ENCODE measurements at places on chromosomes 3 and 15.

DNA sequence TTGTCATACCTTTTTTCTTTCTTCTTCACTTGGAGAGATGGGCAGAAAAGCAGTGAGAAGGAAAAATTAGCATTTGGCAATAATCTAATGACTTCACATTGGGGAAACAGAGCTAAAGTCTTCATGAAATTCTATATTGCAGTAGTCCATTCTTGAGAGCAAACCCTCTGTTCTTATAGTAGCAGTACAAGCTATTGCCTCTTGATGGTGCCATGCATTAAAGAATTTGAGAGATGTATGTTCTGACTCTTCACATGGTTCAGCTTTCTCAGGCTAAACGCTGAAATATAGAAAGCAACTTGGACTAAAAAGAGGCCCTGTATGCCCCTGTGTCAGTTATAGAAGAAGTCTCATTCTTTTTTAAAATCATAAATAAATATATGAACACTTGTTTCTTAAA is 36.0 kb downstream of the PHLDB2 start:
- DNase-seq, result no peak

DNA sequence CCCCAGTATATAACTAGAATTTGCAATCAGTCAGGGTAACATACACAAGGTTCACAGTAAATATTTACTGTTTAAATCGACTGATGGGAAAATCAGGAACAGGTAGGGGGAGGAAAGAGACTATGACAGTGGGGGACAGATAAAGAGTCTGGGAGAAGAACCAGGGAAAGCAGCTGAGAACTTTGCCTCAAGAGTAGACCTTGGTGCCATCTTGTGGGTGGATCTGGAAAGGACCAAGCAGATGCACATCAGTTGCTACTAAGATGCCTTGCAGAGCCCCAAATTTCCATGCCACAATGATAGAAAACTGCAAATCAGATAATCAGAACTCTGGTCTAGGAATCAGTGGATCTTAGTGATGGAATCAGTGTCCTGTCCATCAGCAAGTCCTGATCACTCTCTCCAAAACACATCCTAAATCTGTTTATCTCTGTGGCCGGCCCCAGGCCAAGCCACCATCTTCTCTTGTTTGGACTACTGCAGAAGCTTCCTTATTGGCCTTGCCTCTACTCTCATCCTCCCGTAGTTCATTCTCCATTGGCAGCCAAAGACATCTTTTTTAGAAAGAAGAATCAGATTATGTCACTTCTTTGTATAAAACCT is 62.7 kb downstream of the PDE8A start:
- peak; percentile 75 for DNase-seq

- DNase-seq, result no peak
Observed at GRCh38 chr3:194098081-194098842, 37.7 kb upstream of the HES1 start.

GRCh38 chr3:197456261-197457091 is 99.3 kb downstream of the BDH1 start:
- DNase-seq, result no peak

- no peak for DNase-seq
Observed at GRCh38 chr15:89333959-89334509, 590 bp downstream of the POLG start.

GRCh38 chr15:59812250-59812870 is 123.2 kb upstream of the BNIP2 start:
- DNase-seq, result no peak

DNA sequence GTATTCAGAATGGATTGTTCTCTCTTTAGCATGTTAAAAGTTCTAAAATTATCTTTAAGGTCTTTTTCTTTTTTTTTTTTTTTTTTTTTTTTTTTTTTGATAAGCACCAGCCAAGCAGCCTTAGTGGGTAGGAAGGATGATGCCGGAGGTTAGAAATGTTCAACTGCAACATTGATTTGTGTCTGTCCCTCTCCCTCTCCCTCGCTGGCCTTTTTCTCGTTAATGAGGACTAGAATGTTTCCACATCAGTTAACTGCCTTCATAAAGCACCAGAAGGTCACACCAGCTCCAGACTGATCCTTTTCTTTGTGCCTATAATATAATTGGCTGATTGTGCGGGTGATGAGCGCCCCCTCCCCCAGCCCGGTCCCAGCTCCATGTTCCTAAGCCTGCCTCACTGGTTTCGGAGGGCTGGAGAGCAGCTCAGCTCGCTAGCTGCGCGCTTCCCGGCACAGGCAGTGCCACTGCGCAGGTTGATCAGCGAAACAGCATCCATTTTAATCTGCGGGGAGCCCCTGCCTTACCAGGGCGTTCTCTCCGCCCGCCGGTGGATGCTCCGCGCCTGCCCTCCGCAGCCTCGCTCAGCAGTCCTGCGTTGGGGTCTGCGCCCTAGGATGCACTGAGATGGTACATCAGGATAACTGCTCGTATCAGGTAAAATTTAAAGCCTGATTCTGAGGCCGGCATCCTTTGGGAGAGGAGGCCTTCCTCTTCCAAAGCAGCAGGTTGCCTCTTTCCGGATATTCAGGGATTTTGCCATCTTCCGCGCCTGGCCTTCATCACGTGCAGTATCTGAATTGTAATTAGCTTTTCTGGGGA is 148.9 kb upstream of the IL12A start:
- DNase-seq, result peak; percentile 83

- DNase-seq, result peak; percentile 2
Observed at GRCh38 chr3:101857301-101857741, 8.0 kb downstream of the NFKBIZ start.

- no peak for DNase-seq
Observed at GRCh38 chr15:31013863-31014607, 22.6 kb upstream of the MTMR10 start.

GRCh38 chr3:128068156-128068620 is 16.0 kb downstream of the SEC61A1 start:
- DNase-seq, result no peak

Data from nucleus accumbens (tissue), 56 donors.